ENCODE measurements at places on chromosomes 11 and 22.

GRCh38 chr22:31206896-31207687 lies 5.0 kb upstream of the LIMK2 start:
- DNase-seq, result no peak

DNA sequence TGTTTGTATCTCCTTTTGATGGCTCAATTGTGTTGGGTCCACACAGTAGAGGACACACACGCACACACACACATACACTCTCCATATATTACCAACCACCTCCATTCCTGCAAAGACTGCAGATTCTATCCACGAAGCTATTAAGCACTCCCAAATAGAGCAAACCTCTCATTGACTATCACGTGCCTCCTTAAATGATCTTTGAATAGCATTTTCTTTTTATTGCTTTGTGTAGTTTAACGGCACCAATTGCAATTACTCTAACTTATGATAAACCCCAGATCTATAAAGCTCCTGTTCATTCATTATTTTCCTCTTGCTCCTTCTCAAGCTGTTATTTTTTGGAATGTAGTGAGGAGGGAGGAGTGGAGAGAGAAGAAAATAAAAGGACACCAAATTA lies 204.7 kb downstream of the ST3GAL4 start:
- DNase-seq, result no peak

DNA sequence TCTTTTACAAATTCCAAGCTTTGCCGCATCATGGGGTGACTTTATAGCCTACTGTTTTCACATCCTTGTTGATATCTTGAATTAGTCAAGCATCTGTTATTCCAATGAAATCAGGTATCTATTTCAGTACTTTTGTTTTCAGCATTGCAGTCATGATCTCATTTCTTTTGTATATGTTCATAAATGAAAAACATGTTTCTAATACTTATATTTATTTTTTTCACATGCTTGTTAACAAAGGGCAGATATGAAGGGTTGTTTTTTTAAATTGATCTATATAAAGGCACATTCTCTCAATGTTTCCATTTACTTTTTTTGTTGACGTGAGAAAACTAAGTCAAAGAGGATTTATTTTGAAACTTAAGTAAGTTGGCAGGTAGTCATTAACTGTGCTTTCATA lies 964.8 kb downstream of the JRKL start:
- DNase-seq, result no peak

GRCh38 chr11:2215561-2216399 lies 44.2 kb upstream of the TH start:
- DNase-seq, result peak; percentile 51

GRCh38 chr22:40385036-40385782 lies 14.8 kb downstream of the SGSM3 start:
- no peak for DNase-seq

- no peak for DNase-seq
Measured at GRCh38 chr22:27295605-27296004, 506.0 kb downstream of the MN1 start.

DNA sequence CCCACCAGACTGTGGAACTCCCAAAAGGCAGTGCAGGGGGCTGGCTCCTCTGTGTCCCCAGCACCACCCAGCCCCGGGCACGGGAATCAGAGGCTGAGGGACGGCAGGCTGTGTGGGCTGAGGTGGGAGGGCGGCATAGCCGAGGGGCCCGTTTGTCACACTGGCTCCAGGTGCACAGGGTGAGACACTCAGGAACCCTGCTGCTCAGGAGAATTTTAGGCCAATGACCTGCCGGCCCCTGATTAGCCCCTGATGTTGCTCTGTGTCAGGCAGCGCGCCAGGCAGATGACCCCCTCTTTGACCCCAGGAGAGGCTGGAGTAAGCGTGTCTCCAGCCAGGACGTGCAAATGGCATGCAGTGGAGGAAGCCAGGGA lies 52.7 kb downstream of the RTL6 start:
- DNase-seq, result no peak

DNA sequence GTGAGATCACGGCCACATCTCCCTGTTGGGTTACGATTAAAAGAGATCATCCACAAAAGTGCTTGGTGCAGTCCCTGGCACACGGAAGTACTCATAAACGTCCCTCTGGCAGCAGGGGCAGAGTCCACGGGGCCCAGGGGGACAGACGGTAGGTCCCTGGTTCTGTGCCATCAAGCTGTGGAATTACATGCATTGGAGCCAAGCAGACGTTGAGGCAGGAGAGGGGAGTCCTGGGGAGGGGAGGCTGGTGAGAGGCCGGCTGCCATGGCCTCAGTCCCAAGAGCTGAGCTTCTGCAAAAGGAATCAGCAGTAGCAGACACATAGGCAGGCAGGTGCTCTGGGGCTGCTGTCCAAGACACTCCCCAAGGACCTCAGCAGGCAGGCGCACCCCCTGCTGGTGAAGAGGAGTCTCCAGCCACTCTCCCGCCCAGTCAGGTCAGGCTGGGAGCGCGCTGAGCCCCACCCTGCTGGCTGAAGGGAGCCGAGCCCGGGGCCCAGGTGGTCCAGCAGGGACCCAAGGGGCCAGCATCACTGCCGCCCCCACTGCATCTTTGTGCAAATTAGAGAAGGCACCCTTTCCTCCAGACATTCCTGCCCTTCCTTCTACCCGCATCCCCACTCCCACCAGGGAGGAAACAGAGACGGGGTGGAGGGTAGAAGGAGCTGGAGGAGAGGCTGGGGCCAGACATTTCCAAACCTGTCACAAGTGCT lies 7.6 kb upstream of the KCTD17 start:
- DNase-seq, result no peak

DNA sequence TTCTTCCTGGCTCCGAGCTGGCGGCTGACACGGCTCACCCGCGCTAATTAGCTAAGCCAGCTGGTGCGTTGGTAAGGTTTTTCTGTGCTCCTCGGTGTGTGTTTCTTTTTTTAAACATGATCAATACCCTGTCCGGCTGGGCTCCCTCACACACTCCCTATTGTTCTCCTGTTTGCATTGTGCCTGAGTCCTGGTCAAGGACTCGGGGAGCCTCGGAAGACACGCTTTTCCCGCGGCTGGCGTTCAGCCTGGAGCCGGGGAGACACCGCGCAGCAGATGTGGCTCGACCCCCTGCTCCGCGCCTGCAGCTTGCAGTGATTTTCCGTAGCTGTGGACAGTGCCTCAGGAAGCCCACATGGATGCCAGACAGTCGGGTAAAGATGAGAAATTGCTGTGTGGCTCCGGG lies 454.9 kb upstream of the CADM1 start:
- peak; percentile 38 for DNase-seq

DNA sequence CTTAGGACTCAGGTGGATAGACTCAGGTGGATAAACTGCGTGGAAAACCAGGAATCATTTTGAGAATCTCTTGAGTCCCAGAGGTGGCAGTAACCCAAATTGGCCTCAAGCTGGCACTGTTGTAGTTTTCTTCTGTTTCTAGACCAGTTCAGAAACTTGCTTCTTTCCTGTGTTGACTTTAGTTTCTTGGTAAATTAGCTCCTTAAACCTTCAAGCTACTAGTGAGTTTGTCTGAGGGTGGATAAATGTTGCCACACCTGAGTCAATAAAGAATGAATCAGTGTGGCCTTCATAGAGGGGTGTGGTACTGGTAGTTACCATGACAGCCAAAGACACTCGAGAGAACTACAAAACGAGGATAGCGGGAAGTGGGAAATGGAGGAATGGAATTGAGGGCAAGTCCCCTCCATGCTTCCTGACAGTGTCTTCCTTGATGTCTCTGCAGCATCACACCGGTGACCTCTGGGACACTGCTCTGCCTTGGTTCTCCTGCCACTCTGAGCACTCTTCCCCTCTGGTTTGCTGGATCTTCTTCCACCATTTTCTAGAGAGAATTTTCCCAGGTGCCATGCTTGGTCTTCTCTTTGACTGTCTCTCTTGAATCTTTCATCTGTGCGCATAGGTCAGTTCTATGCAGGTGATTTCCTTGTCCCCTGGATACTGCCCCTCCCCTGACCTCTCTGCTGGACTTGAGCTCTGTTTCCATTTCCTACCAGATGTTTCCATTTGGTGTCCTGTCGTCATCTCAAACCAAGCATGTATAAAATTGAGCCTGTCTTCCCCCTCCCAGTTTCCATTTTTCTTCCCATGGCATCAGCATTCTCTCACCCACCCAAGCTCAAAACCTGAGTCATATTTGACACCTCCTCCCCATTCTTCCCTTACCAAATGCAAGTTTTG lies 7.2 kb downstream of the POLD4 start:
- DNase-seq, result no peak

DNA sequence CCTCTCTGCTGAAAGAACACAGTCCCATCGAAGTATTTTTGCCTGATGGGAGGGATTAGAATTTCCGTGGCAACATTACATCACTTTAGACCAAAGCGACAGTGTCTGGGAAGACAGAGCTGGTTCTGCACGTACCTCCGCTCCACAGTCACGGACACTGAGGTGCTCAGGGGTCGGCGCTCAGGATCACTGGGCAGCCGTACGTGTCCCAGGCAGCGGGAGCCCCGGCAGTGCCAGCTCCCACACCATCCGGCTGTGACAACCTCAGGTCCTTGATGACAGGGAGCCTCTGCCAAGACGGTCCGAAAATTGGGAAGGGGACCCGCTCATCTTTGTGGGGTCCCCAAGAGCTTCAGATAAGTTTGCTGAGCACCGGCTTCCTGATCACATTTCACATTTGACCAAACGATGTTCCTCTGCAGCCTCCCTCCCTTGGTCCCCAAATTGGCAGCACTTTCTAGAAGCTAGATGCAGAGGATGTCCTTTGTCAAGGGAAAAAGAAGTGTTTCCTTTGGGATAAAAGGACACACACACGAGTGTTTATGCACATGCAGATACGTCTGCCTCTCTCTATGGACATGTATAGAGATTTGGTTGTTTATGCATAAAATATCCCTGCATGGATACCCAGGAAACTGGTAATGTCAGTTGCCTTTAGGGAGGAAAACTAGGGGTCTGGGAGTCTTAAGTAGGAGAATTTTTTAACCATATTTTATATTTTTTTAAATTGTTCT lies 61.6 kb upstream of the LINC01488 start:
- no peak for DNase-seq

- DNase-seq, result no peak
Measured at GRCh38 chr22:17489101-17489500, 74.2 kb upstream of the SLC25A18 start.

DNA sequence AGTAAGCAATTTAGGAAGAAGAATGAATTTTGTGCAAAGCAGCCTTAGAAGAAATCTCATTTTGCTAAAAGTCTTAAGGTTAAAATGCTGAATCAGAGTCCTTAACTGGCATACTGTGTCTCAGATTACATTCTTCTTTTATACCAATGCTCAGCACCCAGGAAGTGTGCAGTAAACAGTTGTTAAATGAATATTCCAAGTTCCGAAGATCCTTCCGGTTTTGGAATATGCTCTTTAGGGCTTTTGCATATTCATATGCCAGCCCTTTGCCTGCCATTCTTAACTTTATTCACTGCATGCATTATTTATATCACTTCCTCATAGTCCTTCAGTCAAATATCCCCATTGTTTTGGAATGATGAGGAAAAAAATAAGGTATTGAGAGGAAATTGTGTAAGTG lies 242.0 kb downstream of the DDX10 start:
- DNase-seq, result no peak

DNA sequence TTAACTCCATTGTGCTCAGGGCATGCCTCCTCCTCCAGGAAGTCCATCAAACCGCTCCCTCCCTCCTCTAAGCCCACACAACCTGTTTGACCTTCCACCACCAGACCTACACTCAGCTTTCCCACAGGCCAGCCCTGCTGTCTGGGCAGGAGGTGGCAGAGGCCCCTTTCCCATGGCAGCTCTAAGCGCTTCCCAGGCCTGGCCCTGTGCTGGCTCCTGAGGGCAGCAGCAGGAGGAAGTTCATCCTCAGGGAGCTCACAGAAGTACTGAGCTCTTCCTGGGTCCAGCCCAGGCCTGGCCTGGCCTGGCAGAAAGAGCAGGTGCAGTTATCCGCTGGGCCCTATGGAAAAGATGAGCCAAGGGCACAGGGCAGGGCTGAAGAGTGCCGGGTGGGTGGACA lies 31.4 kb downstream of the ARAP1 start:
- no peak for DNase-seq

DNA sequence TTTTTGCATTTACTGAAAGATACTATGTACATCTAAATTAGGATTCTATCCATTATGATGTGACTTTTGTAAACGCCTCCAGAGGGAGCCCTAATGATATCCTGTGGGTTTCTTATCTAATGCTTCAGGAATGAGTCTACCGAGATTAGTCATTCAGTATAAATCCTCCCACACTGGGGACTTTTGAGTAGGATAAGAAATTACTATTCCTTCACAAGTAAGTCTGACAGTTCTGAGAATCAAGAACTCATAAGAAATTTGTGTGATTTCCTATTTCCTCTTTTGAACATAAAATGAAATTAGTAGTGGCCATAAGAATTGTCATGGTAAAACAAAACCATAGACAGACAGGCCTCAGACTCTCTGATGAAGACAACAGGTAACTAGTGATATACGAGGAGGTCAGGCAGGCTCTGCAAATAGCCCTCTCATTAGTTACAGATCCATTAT lies 10.0 kb upstream of the OR5M1 start:
- no peak for DNase-seq

DNA sequence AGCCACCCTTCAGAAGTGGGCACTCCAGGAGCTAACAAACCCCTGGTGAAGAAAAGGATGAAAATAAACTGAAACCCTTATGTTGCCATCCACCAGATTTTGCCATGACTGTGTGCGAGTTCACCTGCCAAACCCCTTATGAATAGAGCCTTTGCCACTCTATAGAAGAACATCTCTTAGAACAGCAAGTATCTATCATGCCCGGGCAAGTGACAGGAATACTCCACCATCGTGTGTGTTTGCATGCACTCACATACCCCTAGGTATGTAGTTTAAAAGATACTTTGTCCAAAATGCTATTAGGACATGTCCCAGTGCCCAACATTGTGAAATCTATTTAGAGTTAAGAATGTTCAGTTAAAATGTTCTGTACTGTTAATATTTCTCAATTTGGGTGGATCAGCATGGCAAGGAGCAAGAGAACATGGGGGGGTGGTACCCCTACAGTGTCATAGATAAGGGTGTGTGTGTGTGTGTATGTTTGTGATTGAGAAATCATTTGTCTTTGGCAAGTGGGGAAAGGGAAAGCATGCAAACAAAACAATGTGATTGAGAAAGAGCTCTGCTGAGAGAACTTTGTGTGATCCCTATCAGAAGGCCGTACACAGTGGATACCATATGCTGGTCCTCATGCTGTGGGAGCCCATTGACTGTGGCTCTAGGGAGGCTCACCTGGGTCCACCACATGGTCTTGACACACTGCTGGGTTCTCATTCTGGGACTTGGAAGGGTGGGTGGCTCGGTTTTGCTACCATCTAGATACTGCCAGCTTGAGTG lies 94.9 kb downstream of the ZBTB16 start:
- DNase-seq, result no peak

- no peak for DNase-seq
Measured at GRCh38 chr11:119990309-119991021, 147.4 kb downstream of the TRIM29 start.

- no peak for DNase-seq
Measured at GRCh38 chr22:31814942-31815341, 61.1 kb downstream of the DEPDC5 start.

DNA sequence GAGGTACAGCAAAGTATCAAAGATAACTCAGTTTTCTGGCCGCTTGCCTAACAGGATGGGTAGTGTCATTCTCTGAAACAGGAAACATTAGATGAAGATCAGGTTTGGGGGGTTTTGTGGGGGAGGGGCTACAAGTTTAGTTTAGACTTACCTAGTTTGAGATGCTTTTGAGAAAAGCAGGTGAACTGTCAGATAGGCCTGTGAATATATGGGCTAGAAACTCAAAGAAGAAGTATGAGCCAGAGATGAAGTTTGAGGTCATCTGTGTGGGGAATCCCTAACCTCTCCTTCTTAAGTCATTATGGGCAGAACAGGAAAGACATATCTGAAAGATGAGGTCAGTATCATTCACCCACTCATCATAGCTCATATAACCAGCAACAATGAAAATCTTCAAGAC lies 11.9 kb downstream of the HOATZ start:
- DNase-seq, result no peak
